ENCODE measurements at places on chromosomes 11 and 22. TPM values are rescaled to one million over a fixed set of nuclear protein-coding genes. Genes with fewer than 3 reads are reported as not detected.
A peak's percentile ranks its signal among the peaks of the same experiment; 100 is the strongest.

DNA sequence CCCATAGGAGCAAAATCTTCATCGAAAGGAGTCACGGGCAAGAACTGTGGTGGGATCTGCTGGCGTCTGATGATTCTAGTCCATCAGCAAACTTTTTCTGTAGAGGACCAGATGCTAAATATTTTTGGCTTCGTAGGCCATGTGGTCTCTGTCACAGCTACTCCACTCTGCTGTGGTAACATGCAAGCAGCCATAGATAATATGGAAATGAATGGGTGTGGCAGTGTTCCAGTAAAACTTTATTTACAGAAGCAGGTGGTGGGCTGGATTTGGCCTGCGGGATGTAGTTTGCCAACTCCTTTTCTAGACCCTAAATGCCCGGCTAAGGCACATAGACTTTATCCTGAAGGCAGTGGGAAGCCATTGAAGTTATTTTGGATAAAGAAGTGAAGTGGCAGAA is 32.9 kb downstream of the BMAL1 start:
- H3K27me3 ChIP-seq, result no peaks in the 10 kb centered on the region
- DNase-seq, result no peak
- H3K4me3 ChIP-seq, result no peak overlapping the region
- H3K36me3 ChIP-seq, result no peaks in the 10 kb centered on the region
- no peak overlapping the region for H3K27ac ChIP-seq
- peaks cover under 1% of the 10 kb centered on the region for H3K4me1 ChIP-seq

- peaks cover 21% of the 10 kb centered on the region for H3K4me1 ChIP-seq
- H3K27me3 ChIP-seq, result no peaks in the 10 kb centered on the region
- H3K36me3 ChIP-seq, result no peaks in the 10 kb centered on the region
- no peak overlapping the region for H3K27ac ChIP-seq
These were observed 4.5 kb upstream of the HDAC10 start for GRCh38 chr22:50255607-50256006.

GRCh38 chr11:105181100-105181499 is 41.5 kb upstream of the CARD18 start:
- DNase-seq, result no peak
- H3K4me1 ChIP-seq, result no peaks in the 10 kb centered on the region
- no peaks in the 10 kb centered on the region for H3K36me3 ChIP-seq
- H3K27ac ChIP-seq, result no peak overlapping the region

GRCh38 chr11:131668500-131669400 is 298.3 kb downstream of the NTM start:
- H3K36me3 ChIP-seq, result no peaks in the 10 kb centered on the region
- H3K4me3 ChIP-seq, result no peak overlapping the region

- no peak overlapping the region for H3K4me3 ChIP-seq
- H3K27ac ChIP-seq, result no peak overlapping the region
- no peak for DNase-seq
- no peaks in the 10 kb centered on the region for H3K27me3 ChIP-seq
These were observed 6.6 kb upstream of the AMBRA1 start for GRCh38 chr11:46600194-46600960.

- no peak overlapping the region for H3K27ac ChIP-seq
- no peak for DNase-seq
- no peaks in the 10 kb centered on the region for H3K27me3 ChIP-seq
- no peak overlapping the region for H3K4me3 ChIP-seq
- no peaks in the 10 kb centered on the region for H3K36me3 ChIP-seq
- H3K4me1 ChIP-seq, result peaks cover 21% of the 10 kb centered on the region
These were observed 31.7 kb upstream of the SORL1 start for GRCh38 chr11:121420398-121420797.

DNA sequence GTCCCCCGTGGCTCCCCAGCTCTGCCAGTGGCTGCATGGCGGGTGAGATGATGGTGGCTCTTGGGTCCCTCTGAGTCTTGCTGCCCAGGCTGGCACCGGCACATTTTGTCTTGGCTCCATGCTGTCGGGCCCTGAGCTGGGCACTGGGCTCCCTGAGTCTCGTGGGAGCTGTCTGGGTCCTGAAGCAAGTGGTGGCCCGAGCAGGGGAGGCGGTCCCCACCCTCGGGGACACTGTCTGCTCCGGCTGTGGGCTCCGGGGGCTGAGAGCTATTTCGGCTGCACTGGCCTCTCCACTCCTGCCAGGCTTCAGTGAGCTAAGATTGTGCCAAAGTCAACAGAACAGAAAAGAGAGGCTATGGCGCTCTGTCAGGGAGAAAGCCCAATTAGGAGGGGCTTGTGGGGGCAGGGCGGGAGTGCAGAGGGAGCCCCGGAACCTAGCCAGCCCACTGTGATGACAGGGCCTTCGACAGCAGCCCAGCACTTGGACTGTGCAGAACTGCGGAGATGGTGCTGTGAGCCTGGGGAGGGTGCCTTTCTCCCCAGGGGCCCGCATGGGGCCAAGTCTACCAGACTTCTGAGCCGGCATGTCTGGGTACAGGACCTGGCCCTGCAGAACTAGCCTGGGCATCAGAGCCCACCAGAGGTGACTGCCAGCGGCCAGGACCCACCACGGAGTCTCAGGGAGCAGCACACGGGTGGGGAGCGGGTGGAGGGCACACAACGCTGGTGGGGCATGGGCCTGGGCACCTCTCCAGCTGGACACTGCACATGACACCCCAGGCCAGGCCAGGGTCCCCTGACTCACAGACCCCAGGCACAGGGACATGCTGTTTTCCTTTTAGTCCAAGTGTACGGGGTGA is 38.0 kb downstream of the RTN4R start:
- no peaks in the 10 kb centered on the region for H3K27me3 ChIP-seq
- H3K27ac ChIP-seq, result peak overlapping the region; percentile 4
- peaks cover 38% of the 10 kb centered on the region for H3K4me1 ChIP-seq
- no peaks in the 10 kb centered on the region for H3K36me3 ChIP-seq
- peak; percentile 36 for DNase-seq

DNA sequence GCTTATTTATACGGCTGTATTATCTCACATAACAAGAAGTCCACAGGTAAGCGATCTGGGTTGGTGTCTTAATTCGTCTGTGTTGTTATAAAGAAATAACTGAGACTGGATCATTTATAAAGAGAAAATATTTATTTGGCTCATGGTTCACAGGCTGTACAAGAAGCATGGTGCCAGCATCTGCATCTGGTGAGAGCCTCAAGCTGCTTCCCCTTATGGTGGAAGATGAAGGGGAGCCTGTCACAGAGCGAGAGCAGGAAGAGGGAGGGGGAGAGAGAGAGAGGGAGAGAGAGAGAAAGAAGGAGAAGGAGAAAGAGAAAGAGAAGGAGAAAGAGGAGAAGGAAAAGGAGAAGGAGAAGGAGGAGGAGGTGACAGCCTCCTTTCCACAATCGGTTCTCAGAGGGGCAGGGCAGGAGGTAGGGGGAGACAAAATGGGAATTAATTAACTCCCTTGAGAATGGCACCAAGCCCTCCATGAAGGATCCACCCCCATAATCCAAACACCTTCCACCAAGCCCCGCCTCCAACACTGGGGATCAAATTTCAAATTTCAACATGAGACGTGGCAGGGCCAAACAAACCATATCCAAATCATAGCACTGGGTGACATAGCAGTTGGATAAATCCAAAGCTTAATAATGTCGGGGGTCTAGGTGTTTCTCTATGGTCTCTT is 15.0 kb upstream of the TRIM44 start:
- H3K27me3 ChIP-seq, result no peaks in the 10 kb centered on the region
- no peak overlapping the region for H3K4me3 ChIP-seq
- H3K36me3 ChIP-seq, result no peaks in the 10 kb centered on the region
- H3K27ac ChIP-seq, result no peak overlapping the region
- no peak for DNase-seq

DNA sequence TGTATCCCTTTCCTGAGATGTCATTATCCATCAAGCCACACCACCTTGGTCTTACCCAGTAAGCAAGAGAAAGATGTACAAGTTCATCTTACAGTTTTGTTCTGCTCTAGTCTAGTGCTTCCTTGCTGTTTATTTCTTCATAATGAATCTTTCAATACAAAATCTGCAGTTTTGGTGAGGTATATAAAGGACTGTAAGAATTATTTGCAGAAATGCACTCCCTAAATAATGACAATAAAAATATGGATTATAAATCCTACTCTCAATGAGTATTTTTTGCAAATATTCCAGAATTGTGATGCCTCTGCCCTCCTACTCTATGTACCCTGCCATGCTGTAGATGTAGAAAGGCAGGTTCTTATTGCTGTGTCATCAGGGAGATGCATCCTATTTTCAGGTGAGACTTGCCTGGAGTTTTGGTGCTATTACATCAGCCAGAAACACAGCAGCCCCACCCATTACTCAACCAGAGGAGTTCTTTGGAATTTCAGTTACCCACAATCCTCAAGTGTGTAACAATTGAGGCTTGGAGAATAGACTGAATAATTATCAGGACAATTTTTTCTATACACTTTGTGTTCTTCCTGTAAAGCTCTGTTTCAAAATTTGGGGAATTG is at the start of gene OR10S1:
Gene OR10S1 (minus strand): TSS at position 51 of the 617 bp plus-strand sequence. CDS start 117 bp downstream, outside the sequence.
- no peaks in the 10 kb centered on the region for H3K36me3 ChIP-seq
- no peaks in the 10 kb centered on the region for H3K4me1 ChIP-seq
- no peak for DNase-seq
- no peak within 1 kb of the TSS for H3K4me3 ChIP-seq
- no peak within 1 kb of the TSS for H3K27ac ChIP-seq

GRCh38 chr11:12239396-12239795 is 129.0 kb downstream of the MICAL2 start:
- no peak overlapping the region for H3K4me3 ChIP-seq
- DNase-seq, result no peak
- peak overlapping the region; percentile 98 for H3K27ac ChIP-seq
- peaks cover 43% of the 10 kb centered on the region for H3K36me3 ChIP-seq
- H3K27me3 ChIP-seq, result no peaks in the 10 kb centered on the region

DNA sequence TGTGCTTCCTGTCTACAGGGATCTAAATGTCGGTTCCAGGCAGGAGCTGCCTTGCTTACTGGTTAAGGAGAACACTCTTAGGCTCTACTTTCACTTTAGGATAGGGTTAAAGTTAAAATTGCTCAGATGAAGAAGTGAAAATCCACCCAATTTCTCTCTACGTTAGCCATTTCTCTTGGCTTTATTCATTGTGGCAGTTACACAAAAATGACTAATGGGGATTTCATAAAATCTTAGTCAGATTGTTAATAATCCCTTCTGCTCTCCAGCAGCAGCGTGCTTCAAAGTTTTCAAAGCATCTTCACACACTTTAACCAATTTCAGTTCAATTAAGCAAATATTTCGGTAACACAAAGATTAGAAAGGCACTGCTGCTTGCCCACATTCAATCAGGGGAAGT is 58.4 kb upstream of the RCN1 start:
- H3K36me3 ChIP-seq, result no peaks in the 10 kb centered on the region
- no peak overlapping the region for H3K27ac ChIP-seq
- no peaks in the 10 kb centered on the region for H3K27me3 ChIP-seq
- H3K4me1 ChIP-seq, result no peaks in the 10 kb centered on the region
- H3K4me3 ChIP-seq, result no peak overlapping the region

- H3K27ac ChIP-seq, result no peak overlapping the region
- no peak overlapping the region for H3K4me3 ChIP-seq
- H3K4me1 ChIP-seq, result no peaks in the 10 kb centered on the region
- peaks cover 26% of the 10 kb centered on the region for H3K36me3 ChIP-seq
- DNase-seq, result no peak
These were observed 47.9 kb upstream of the YWHAH start for GRCh38 chr22:31896472-31896871.

DNA sequence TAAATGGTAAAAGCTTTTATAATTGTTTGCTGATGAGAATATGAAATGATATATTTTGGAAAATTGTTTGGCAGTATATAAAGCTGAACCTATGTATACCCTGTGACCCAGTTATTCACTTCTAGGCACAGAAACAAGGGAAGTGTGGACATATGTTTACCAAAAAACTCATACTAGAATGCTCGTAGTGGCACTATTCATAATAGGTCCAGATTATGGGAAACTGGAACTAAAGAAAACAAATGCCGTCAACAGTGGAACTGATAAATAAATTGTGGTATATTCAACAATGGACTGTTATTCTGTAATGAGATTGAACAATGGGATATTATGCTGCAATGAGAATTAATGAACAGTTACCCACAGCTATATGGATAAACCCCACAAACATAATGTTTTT is 32.8 kb downstream of the CSTPP1 start:
- H3K27ac ChIP-seq, result no peak overlapping the region
- H3K27me3 ChIP-seq, result no peaks in the 10 kb centered on the region
- no peak for DNase-seq
- H3K4me1 ChIP-seq, result no peaks in the 10 kb centered on the region

GRCh38 chr11:73142128-73142377 is at the start of gene FCHSD2:
TSS of gene FCHSD2 (minus strand) at chr11:73142318. CDS start at chr11:73141877, 441 bp downstream.
- no peaks in the 10 kb centered on the region for H3K27me3 ChIP-seq
- H3K4me3 ChIP-seq, result peak within 1 kb of the TSS; percentile 81
- peak within 1 kb of the TSS; percentile 94 for H3K27ac ChIP-seq
- H3K36me3 ChIP-seq, result peaks cover 4% of the 10 kb centered on the region

GRCh38 chr11:115766561-115766960 is 262.3 kb upstream of the CADM1 start:
- no peaks in the 10 kb centered on the region for H3K4me1 ChIP-seq
- H3K4me3 ChIP-seq, result no peak overlapping the region
- H3K36me3 ChIP-seq, result no peaks in the 10 kb centered on the region
- no peak overlapping the region for H3K27ac ChIP-seq
- no peaks in the 10 kb centered on the region for H3K27me3 ChIP-seq
- DNase-seq, result no peak

DNA sequence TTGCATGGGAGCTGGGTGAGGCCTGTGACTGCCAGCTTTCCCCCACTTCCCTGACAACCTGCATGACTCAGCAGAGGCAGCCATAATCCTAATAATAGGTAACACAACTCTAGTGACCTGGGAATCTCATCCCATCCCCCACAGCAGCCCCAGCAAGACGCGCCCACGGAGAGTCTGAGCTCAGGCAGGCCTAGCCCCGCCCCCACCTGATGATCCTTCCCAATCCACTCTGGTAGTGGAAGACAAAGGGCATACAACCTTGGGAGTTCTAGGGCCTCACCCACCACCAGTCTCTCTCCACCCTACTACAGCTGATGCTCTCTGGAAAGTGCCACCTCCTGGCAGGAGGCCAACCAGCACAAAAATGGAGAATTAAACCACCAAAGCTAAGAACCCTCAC is 60.3 kb downstream of the CWF19L2 start:
- H3K36me3 ChIP-seq, result peaks cover 3% of the 10 kb centered on the region
- peaks cover 9% of the 10 kb centered on the region for H3K4me1 ChIP-seq
- no peak overlapping the region for H3K27ac ChIP-seq
- H3K27me3 ChIP-seq, result no peaks in the 10 kb centered on the region
- no peak overlapping the region for H3K4me3 ChIP-seq

The KLHL35 gene
- total RNA-seq, result 6.8 TPM

The OR52E6 gene
- total RNA-seq, result not detected

The MRGPRX3 gene
- total RNA-seq, result not detected

The OR51I1 gene
- not detected for total RNA-seq

The KCNC1 gene
- total RNA-seq, result not detected

The C11orf16 gene
- total RNA-seq, result not detected

The ROBO4 gene
- 8.5 TPM for total RNA-seq

The CSF2RB gene
- total RNA-seq, result 13.0 TPM

The KRTAP5-8 gene
- 0.68 TPM for total RNA-seq

The GPHA2 gene
- total RNA-seq, result not detected
